Type B pancreatic cell (in vitro differentiated cells): ENCODE measurements at places on chromosomes 4 and X.

DNA sequence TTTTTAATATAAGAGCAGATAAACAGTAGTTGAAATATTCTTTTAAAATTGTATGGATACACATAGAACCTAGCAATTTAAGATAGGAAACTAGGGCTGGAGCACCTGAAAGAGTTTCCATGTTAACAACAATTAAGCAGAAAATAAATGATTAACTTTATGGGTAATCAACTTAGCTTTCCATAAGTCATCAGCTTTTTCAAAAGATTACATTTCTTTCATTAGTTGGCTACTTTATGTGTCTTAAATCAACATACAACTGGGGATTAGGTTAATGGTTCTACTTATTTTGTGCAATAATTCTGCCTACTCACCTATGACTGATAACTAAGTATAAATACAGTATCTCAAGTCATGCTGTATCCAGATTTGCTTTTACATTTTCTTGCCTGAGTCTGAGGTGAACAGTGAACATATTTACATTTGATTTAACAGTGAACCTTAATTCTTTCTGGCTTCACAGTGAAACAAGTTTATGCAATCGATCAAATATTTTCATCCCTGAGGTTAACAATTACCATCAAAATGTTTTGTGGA lies at the start of gene ANXA10:
Gene ANXA10 (plus strand): TSS at position 362 of the 537 bp plus-strand sequence. CDS start 164 bp downstream, at position 526.
- DNase-seq: no peak

- DNase-seq: no peak
Observed at GRCh38 chr4:76585272-76585671, 150.2 kb downstream of the SHROOM3 start.

- no peak for DNase-seq
Observed at GRCh38 chr4:42237451-42237850, 85.0 kb upstream of the BEND4 start.

GRCh38 chrX:4764888-4765287 lies 1051.4 kb upstream of the PRKX start:
- DNase-seq: no peak

DNA sequence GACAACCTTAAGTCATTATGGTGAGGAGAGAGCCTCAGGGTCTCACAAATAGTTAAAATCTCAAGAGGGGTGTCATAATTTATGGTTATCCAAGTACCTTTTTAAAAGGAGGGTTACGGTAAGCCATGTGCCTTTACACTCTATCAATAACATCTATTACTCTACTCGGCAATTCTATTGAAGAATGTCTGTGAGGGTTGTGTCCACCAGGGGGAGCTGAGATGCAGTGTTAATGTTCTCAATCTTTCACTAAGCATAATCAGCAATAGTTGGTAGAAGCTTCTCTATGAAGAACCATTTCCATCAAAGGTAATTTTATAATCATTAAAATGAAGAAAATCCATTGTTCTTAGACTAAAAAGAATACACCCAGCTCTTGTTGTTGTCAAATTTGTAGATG lies 457.4 kb downstream of the CENPC start:
- DNase-seq: no peak

GRCh38 chr4:77001907-77002306 lies 52.4 kb downstream of the SEPTIN11 start:
- DNase-seq: no peak

GRCh38 chr4:74228691-74229640 lies 71.0 kb downstream of the MTHFD2L start:
- no peak for DNase-seq
